Activated T-cell treated with anti-CD3 and anti-CD28 coated beads, Interleukin-2, amount 50 U/mL, for 24 hours (primary cell): ENCODE measurements at places on chromosomes 13 and 19.

- DNase-seq, result no peak
These were observed 181.5 kb downstream of the FOXO1 start for GRCh38 chr13:40484974-40485373.

DNA sequence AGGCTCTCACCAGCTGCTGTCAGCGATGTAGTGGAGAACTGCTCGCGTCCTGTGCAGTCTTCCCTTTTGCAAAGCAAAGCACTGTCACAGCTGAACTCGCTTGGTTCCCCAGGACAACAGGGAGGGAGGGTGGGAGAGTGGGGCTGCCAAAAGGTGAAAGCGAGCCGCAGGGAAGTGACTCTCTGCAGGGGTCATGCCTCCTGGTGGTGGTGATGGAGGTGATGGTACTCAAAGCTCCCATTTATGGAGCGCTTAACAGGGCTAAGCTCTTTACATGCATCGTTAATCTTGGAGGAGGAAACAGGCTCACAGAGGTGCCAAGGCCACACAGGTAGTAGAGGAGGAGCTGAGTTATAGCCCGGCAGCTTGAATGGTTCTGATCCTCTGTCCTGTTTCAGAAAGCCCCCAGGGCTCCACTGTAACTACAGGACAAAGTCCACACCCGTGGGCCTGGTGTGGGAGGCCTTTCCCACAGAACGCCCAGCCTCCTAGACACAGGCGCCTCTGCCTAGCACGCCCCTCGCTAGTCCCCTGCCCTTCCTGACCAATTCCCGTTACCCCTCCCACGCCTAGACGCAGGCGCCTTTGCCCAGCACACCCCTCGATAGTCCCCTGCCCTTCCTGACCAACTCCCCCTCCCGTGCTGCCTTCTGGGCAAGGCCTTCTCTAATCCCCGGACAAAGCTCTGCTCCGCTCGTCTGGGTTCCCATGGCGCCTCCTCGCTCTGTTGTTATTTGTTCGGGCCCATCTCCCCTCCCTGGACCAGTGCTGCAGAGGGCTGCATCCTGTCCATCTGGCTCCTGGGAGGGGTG lies 10.7 kb downstream of the PPP1R37 start:
- no peak for DNase-seq

GRCh38 chr13:91482427-91482826 lies 84.0 kb downstream of the GPC5 start:
- no peak for DNase-seq

- DNase-seq, result no peak
These were observed at the start of gene C5AR2 for GRCh38 chr19:47331931-47332547. Gene C5AR2 (plus strand): TSS chr19:47332175. CDS start chr19:47340800, 8,625 bp downstream.

GRCh38 chr19:47272448-47273312 lies 2.0 kb upstream of the INAFM1 start:
- DNase-seq, result no peak

DNA sequence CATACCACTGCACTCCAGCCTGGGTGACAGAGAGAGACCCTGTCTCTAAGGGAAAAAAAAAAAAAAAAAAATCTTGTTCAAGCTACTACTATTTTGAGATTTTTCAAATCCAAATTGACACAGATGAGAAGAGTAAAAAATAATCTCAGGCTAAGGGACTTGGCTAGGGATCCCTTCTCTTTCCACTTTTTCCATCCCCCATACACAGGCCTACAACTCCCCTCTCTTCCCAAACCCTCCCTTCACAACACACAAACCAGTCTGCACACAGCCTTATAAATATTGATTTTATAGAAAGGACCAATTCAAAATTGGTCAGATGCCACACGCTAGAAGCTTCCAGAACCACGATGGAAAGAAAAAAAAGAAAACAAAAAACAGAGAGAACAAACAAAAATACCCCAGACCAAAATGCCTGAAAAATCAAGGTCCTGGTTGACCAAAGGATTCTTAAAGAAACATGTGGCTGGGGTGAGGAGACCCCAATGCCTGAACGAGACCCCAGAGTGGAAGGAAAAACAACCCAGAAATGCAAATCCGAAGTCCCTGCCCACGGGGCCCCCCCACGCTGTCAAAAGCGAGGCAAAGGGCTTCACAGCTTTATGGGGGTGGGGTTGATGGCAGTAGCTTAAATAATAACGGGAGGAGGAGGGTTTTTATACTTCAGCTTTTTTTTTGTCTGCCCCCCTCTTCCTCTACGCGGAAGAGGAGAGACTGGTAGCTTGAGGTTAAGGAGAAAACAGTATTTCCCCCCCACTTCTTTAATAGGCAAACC lies 18.1 kb downstream of the QPCTL start:
- DNase-seq, result no peak

GRCh38 chr13:51167393-51168191 lies 54.6 kb upstream of the FAM124A start:
- DNase-seq, result no peak

GRCh38 chr13:98581971-98582702 lies 5.2 kb upstream of the STK24 start:
- no peak for DNase-seq

- no peak for DNase-seq
These were observed 123.1 kb downstream of the CDK8 start for GRCh38 chr13:26377038-26377437.

- no peak for DNase-seq
These were observed 385.6 kb downstream of the IRS2 start for GRCh38 chr13:109400624-109401257.

GRCh38 chr19:24081056-24081455 lies 5.9 kb upstream of the ZNF254 start:
- no peak for DNase-seq

- DNase-seq, result no peak
These were observed 318.9 kb upstream of the HTR2A start for GRCh38 chr13:47215736-47216135.

DNA sequence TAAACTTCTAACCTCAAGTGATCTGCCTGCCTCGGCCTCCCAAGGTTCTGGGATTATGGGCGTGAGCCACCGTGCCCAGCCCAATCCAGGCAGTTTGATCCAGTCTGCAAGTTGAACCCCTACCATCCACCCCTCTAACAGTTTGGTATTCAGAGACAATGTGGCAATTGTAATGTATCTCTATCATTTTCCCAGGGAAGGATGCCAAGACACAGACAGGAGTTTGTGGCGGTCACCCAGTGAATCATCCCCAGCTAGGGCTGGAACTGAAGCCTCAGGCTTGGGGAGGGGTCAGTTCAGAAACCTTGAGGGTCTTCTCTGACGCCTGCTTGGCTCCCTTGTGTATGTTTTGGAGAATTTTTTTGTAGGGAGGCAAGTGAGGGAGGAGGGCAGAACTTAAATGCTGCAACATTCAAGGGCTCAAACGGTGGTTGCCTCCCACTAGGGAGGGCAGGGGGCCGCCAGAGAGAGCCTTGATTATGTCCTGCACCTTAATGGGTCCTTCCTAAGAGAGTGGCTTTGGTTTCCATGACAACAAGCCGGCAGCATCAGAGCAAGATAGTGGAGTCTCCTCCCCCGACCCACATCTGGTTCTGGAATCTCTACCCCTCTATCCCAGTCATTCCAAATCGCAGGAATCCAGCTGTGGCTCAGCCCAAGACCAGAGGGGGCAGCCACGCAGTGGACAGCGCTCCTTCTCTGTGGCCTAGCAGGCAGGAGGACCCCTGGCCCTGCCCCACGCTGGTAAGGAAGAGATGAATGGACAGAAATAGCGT lies 14.9 kb upstream of the FEM1A start:
- no peak for DNase-seq

GRCh38 chr19:2127758-2128157 lies 23.6 kb downstream of the AP3D1 start:
- DNase-seq, result no peak

DNA sequence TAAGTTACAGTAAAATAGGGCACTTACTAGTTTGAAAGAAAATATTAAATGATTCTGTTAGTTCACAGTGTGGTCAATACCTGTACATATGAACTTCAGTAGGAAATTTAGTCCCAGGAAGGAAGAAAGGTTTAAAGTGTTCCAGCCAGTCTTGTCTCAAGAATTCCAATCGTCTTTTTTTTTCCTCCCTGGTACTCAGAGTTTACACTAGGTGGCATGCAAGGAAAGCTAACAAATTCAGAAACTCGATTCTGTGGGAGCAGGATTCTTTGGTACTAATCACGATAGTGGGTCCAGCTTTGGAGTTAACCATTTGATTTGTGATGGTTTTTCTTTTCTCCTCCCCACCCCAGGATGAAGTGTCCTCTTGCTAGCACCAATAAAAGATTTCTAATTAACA lies 43.6 kb downstream of the POLR1D start:
- no peak for DNase-seq

DNA sequence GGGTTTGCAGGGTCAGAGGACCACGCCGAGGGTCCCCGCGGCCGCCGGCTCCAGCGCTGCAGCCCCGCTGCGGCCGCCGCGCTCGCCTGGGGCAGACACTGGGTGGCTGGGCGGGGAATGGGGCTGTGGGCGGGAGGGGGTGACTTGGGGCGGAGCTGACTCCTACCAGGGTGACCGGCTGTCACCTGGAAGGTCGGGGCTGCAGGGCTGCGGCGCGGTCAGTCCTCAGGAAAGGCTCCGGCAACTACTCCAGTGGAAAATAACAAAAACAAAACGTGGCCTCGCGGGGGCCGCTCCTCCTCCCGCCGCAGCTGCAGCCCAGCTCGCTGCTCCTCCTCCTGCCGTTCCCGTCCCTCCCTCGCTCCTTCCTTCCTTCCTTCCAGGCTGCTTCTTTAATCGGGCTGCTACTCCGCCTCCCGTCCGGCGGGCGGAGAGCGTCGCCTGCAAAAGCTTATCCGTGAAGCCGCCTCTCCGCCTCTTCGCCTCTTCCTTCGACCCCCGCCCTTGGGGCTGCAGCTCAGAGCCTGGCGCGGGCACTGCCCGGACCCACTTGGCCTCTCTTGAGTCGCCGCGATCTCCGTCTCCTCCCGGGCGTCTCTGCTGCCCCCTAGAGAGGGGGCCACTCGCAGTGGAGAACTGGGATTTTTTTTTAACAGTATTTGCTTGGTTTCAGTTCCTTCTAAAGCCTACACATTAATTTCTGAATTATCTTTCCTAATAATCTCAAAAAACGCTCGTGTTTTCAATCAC lies at the start of gene TBC1D4:
TBC1D4 (minus strand) TSS at position 100 of the 750 bp plus-strand sequence. CDS start 402 bp downstream, outside the sequence.
- DNase-seq, result peak; percentile 69

GRCh38 chr19:21508198-21508597 lies 2.8 kb downstream of the ZNF429 start:
- DNase-seq, result no peak

DNA sequence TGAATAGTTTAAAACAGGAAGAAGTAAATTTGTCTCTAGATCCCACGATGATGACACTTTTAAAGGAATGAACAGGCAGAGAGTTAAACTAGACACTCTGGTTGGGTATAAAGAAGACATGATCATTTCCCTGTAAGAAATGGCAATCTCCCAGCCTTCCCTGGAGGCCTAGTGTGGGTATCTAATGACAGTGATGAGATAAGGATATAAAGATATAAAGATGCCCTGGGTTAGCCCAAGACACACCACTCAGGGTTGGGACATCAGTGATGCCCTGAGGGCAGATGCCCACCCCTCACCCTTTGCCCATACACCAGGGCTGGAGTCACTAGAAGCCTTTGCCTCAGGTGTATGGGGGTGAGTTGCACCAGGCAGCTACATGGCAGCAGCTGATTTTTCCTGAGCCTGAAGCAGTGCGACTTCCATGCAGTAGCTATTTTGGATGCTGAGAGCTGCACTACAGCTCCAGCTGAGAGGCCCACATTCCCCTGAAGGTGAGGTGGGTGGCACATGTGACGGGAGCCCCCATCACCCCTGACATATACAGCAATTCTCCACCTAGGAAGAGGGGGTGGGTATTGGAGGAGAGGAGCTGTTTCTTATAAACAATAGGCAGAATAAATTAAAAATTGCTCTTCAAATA lies 177.5 kb downstream of the NDFIP2 start:
- no peak for DNase-seq

- no peak for DNase-seq
These were observed 83.7 kb downstream of the NALCN start for GRCh38 chr13:101332583-101332982.

GRCh38 chr13:90538063-90538462 lies 809.4 kb upstream of the MIR17HG start:
- no peak for DNase-seq

GRCh38 chr13:96785986-96786385 lies 208.3 kb downstream of the OXGR1 start:
- no peak for DNase-seq

DNA sequence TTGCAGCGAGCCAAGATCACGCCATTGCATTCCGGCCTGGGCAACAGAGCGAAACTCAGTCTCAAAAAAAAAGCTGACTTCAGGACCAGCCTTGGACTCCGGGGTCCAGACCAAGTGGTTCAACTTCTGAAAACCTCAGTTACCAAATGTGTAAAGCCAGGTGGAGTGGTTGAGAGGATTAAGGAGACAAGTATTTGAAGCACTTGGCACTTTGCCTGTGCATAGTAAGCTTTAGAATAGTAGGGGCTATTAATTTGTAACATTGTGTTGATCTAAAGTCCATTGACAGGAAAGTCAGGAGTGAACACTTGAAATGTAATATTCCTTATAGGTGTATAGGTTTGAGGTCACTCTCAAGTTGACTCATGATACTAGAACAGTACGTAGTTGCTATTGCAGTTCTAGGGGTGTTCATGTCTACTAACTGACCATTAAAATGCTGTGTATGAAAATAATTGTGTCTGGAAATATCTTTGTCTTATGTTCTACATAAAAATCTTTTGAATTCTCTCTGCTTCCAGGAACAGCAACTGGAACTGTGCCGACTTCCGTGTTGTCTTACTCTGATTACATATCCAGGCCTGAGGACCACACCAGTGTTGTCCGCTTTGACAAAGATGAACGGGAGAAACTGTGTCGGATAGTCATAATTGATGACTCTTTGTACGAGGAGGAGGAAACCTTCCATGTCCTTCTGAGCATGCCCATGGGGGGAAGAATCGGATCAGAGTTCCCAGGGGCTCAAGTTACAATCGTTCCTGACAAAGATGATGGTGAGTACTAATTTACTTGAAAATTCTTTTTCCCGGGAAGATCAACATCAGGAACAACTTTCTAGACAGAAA lies 97.4 kb downstream of the FREM2 start:
- DNase-seq, result no peak

- no peak for DNase-seq
These were observed 31.5 kb upstream of the IRS2 start for GRCh38 chr13:109817591-109818535.

DNA sequence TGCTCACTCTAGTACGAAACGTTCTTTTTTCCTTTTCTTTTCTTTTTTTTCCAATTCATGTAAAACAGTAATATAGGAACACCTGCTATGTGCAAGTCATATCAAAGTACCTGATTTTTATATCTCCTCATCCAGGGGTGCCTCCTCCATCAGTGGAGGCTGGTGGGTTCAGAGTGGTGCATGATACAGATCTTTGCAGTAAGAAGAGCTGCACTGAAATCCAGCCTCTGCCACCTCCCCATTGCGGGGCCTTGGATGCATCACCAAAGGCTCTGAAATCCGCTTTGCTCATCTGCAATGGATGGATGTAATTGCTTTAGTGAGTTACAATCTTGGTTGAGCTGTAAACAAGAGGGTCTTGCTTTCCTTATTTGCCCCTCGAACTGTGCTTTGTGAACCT lies 38.3 kb downstream of the GPR12 start:
- DNase-seq, result no peak

- peak; percentile 66 for DNase-seq
These were observed 2.1 kb downstream of the PNMA8C start for GRCh38 chr19:46426506-46427162.

GRCh38 chr13:82827724-82828123 lies 1054.5 kb downstream of the SLITRK1 start:
- no peak for DNase-seq

GRCh38 chr13:38042771-38043170 lies 173.2 kb upstream of the TRPC4 start:
- DNase-seq, result no peak

GRCh38 chr19:51407511-51408131 lies 9.8 kb downstream of the SIGLEC10 start:
- DNase-seq, result peak; percentile 44

GRCh38 chr13:100828226-100828625 lies 153.6 kb upstream of the TMTC4 start:
- no peak for DNase-seq

- peak; percentile 85 for DNase-seq
These were observed 8.0 kb downstream of the RGCC start for GRCh38 chr13:41465241-41465847.
